ENCODE measurements at places on chromosomes 12 and 14.

- no peak for DNase-seq
Observed at GRCh38 chr12:111352296-111352993, 16.4 kb downstream of the PHETA1 start.

GRCh38 chr12:16636435-16637055 is 30.6 kb upstream of the LMO3 start:
- no peak for DNase-seq

GRCh38 chr12:124563401-124563800 is 4.0 kb downstream of the NCOR2 start:
- no peak for DNase-seq

GRCh38 chr14:92427096-92427495 is 86.5 kb upstream of the RIN3 start:
- no peak for DNase-seq

DNA sequence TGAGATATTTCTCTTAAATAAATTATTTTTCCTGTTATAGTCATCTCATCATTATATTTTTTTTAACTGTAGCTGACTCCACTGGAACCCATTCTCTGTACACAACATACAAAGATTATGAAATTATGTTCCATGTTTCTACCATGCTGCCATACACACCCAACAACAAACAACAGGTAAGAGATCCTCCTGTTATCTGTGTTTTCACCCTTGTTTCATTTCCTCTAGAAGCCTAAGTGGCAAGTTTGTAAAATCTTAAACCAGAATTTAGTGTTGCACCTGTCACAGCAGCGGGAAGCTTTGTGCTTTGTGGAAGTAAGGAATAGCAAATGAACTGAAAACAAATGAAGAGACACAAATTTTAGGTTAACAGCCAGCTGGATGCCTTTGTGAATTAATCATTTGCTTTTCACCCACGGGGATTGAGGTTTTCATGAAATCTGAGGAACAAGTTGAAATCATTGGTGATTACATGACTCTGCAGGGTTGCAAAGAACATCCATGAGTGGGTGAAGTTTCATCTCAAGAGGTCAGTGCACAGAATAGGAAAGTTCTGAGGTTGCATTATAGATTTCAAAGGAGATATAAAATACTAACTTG is 273.9 kb upstream of the RGS6 start:
- DNase-seq: no peak

DNA sequence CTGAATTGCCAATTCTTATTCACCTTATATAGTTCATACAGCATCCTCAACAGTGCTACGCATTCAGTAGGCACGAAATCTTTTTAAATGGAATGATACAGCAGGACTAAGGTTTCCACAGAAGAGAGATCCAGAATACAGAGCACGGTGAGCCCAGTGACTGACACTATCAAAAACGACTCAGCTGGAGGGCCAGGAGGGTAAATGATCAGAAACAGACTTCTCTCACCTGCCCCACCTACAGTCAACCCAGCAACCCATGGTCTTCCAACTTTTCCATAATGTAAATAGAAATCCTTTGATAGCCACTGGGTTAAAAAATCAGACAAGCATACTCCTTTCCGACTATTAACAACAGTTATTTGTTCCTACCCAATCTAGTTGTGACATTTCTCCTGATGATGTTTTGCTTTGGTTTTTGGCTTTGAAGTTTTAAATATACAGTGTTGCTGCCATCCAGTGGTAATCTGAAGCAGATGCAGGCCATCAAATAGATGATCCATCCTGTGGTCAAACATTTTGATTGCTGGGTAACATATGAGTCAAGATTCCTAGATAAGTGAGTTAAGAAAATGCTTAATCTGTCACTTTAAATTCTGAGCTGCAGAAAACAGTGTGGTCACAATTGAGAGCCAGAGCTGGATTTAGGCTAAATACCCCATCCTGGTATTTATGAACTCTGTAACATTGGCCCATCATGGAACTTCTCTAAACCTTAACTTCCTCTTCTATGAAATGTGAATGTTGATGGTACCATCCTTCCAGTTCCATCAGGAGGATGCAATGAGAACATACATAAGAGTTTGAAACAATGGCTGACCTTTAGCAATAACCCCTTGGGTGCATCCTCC is 42.0 kb downstream of the GPHB5 start:
- DNase-seq: no peak

- no peak for DNase-seq
Observed at GRCh38 chr14:22544881-22545420, 44.1 kb downstream of the DAD1 start.

GRCh38 chr12:89551747-89552146 is 25.9 kb upstream of the POC1B start:
- no peak for DNase-seq

DNA sequence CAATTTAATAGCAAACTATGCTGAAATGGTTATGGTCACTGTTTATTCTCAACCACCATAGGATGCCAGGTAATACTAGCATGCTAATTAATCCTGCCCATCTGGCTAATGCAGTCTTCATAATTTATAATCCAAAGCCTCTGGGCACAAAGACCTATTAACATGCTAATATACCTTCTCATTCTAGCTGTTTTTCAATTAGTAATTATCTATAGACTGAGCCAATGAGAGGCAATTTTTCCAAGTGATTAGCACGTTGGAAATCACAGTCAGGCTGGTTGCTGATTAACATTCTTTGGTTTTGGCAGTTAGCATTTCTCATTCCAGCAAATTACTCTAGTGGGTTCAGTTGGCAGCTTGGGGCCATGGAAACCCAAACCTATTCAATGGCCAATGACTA is 357.2 kb downstream of the SEC23A start:
- DNase-seq: no peak

- DNase-seq: no peak
Observed at GRCh38 chr12:115002434-115002833, 318.5 kb upstream of the TBX3 start.

GRCh38 chr14:83120187-83120586 is 1586.5 kb upstream of the SEL1L start:
- DNase-seq: no peak

GRCh38 chr12:77521508-77522115 is 309.1 kb upstream of the NAV3 start:
- no peak for DNase-seq

DNA sequence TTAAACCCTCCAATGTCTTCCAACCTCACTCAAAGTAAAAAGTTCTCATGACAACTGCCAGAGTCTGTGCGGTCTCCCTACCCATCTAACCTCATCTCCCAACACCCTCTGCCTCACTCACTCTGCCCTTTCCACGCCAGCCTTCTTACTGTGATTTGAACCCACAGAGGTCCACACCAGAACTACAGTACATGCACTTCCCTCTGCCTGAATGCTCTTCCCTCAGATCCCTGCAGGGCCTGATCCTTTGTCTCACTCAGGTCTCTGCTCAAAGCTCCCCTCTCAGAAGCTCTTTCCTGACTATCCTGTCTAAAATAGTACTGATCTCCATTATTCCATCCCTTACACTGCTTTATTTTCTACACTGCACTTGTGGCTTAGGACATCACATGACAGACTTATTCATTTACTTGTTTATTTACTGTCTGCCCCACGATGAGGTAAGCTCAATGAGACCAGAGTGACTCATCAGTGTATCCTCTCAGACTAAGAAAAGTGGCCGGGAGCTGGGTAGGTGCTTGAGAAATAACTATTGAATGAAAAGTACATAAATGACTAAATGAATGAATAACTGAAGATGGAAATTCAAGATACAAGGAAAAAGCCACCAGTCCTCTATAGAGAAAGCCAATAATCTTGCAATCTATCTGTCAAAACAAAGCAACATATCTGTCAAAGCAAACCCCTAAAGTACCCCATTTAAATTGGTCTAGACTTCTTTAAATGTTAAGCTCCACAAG is 17.1 kb downstream of the POMT2 start:
- DNase-seq: no peak

GRCh38 chr14:76647697-76648298 is 113.5 kb upstream of the VASH1 start:
- no peak for DNase-seq

- DNase-seq: no peak
Observed at GRCh38 chr14:32656601-32657000, 282.1 kb upstream of the NPAS3 start.

GRCh38 chr14:104403421-104404220 is 175.9 kb upstream of the C14orf180 start:
- no peak for DNase-seq

DNA sequence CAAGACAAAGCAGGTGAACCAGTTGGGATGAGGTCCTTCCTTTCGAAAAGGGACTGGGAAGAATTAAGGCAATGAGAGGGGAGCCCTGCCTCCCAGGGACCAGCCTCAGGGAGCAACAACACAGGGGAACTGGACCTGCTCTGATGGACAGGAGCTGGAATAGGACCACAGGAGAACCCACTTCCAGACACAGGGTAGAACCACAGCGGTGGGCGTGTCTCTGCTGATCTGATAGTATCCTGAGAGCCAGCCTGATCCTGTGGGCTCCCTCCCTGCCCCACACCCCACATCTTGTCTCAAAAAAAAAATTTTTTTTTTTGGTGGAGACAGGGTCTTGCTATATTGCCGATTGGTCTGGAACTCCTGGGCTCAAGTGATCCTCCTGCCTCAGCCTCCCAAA is 13.6 kb upstream of the PLEK2 start:
- DNase-seq: no peak

- DNase-seq: no peak
Observed at GRCh38 chr12:96698965-96699364, 208.1 kb upstream of the NEDD1 start.

GRCh38 chr14:20455355-20456300 is 602 bp downstream of the APEX1 start:
- no peak for DNase-seq

DNA sequence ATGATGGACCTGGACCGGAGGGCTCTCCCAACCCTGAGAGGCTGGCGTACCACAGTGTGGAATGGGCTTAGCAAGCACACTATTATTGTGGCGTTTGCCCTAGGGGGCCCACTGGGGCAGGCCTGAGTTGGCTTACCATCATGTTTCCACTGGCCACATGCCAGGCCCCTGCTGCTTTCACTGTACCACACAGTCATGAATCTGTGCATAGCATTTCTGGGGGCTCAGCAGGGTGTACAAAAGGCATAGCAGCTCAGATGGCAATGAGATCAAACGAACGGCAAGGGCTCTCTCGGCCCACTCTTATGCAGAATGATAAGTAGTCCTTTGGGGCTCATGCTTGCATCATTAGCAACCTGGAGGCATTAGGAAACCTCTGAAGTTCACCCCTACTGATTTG is 137.0 kb upstream of the HIF1A start:
- no peak for DNase-seq

- no peak for DNase-seq
Observed at GRCh38 chr14:51643140-51643539, 8.6 kb upstream of the FRMD6 start.

- no peak for DNase-seq
Observed at GRCh38 chr12:28328967-28329366, 138.7 kb downstream of the CCDC91 start.

- no peak for DNase-seq
Observed at GRCh38 chr12:47820631-47821345, 1.1 kb upstream of the HDAC7 start.

DNA sequence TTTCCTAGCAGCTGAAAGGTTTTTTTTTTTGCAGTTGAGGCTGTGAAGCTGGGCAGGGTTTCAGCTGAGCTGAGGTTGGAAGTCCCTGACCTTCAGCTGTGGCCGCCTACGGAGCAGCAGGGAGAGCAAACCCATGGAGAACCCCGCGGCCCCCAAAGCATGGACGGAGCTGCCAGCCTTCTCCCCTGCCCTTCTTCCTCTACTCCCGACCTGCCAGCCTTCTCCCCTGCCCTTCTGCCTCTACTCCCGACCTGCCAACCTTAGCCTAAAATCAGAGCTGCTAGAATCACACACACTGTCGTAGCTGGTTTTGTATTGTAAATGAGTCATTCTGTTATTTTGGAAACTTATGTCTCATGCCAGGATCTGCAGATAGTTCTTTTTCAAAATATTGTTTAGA is 74.6 kb downstream of the PPP2R5C start:
- DNase-seq: no peak

GRCh38 chr14:67428501-67429031 is 16.6 kb upstream of the PLEK2 start:
- no peak for DNase-seq

- DNase-seq: no peak
Observed at GRCh38 chr14:69154779-69155178, 1.9 kb upstream of the DCAF5 start.

DNA sequence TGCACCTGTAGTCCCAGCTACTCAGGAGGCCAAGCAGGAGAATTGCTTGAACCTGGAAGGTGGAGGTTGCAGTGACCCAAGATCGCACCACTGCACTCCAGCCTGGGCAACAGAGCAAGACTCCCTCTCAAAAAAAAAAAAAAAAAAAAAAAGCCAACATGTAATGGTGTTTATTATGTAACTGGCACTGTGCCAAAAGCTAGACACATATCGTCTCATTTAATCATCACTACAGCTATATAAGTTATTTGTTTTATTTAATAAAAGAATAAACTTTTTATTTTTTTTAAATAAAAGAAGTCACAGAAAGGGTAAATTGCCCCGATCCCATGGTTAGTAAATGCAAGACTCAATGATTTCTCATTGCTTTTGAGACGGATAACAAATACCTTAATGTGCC is 76.9 kb downstream of the PTCSC3 start:
- no peak for DNase-seq

DNA sequence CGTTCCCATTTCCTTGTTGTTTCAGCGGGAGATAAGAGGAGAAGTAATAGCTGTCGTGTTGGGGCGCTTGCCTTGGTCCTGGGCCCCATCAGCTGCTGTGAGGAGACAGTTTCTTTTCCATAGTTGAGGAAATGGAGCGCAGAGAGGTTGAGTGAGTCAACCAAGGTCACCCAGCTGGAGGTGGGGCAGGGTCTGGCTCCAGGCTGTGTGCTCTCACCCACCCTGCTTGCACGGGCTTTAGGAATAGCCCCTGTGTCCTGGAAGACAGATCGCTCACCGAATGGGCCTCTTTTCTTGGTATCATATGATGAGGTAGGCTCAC is 165.7 kb upstream of the RTL1 start:
- no peak for DNase-seq

GRCh38 chr14:70641548-70642302 is at the start of gene TTC9:
TTC9 (plus strand) TSS chr14:70641916; CDS start chr14:70642130, 214 bp downstream.
- DNase-seq: peak; percentile 73

DNA sequence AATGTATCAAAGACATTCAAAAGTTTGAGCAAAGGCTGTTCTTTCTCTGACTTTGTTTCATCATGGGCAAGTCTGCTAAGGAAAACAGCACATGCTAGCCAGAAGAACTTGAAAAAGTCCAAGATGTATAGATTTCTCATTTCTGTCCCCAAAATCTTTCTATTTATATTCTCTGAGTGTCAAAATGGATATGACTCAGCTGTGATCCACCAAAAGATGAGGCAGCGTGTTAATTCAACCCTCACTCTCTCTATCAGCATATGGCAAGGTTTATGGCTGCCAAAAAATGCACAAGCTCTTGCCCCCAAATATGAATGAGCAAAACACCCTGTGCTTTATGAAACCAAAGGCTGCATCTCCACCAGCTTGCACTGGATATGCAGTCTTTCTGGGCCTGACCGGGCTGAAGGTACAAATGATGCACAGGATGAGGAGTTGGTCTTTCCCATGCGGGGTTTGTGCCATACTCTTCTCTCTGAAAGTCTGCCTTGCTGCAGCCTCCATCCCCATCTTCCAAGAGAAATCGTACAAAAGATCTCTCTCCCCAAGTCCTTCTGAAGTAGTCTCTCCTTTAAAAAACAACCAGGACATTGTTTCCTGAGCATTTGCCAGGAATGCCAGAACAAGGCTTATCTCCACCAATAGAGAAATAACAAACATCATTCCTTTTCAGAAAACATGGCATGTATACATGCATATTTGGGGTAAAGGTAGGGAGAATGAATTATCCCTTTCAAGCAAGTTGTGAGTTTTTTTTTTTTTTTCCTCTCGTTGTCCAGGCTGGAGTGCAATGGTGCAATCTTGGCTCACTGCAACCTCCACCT is 203.4 kb downstream of the TMX1 start:
- DNase-seq: no peak
